ENCODE measurements at places on chromosomes 2 and 18.

DNA sequence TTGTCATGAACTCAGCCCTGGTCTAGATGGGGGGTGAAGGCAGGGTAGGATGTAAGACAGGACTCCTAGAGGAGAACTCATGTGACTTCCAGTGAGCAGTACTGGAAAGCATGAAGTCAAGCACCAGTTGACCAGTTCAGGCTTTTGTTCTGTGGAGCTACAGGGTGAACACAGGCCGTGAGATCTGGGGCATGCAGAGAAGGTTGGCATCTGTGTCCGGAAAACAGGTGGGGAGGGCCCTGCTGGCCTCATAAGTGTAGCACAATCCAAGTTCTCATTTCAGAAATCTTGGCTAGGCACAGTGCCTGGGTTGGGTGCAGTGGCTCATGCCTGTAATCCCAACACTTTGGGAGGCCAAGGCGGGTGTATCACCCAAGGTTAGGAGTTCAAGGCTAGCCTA is 50.9 kb upstream of the SPATS2L start:
- no peak for DNase-seq

- no peak for DNase-seq
Measured at GRCh38 chr2:229137639-229138038, 133.4 kb downstream of the PID1 start.

DNA sequence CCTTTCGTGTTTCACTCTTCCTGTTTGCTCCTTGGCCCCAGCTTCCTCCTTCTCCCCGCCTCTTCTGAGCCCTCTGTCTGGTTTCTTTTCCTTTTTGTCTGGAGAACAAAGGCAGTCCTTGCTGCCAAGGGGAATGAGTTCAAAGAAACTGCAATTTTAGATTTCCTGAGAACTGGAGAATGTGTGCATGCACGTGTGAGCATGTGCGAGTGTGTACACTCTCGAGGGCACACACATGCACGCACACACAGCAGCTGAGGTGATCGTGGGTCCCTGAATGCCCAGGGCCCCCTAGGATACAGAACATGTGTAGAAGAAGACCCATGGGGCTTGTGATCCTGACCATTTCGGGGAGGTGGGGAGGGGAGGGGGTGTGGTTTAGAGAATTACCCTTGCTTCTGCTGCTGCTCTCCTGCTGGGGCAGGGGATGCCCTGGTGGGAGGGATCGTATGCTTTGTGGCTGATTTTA is 151.8 kb downstream of the DYSF start:
- DNase-seq = no peak

DNA sequence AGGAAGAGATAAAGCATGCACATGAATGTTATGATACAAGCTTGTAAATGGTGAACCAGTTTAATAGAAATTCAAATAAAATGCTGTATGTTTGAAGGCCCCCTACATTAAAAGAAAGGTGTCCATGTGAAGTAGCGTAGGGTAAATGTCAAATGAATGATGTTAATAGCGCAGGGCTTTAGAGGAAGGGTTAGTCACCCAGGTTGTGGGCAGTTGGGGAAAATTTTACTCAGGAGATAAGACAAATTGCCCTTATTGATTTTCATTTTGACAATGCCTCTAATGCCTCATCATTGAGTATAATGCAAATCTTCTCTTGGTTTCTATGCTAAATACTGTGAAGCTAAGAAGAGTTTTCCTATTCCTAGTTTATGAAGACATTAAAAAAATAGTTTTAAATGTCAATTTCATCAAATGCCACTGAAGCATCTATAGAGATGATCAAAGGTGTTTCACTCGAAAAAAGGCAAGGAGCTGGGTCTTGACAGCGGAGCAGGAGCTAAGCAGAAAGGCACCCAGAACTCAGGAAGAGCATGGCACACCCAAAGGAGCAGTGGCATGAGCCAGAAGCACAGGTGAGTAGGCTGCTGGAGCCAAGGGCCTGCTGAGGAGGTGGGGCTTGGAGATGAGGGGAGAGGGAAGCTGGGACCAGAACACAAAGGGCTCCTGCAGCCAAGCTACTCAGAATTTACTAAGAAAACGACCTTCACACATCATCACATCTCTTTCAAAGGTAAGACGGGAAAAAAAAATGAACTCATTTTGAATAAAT is 129.3 kb upstream of the ACKR3 start:
- DNase-seq = no peak

GRCh38 chr2:182302174-182302573 is 124.7 kb downstream of the PDE1A start:
- peak; percentile 87 for DNase-seq

DNA sequence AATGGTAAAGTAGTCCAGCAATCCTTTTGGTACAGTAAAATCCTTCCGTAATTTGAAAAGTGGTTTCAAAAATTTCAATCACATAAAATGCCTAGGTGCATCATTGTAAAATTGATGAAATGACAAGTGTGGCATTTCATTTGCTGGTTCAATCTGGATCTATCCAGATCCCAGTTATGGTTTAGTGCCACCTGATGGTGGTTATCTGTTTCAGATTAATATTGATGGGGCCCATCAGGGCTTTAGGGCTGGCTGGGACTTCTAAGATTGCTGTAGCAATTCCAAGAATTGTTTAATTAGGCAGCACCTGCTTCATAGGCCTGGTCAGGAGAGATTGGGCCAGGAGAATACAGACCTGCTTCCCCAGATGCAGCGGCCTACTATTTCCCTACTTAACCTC is 55.5 kb upstream of the PIK3C3 start:
- no peak for DNase-seq

DNA sequence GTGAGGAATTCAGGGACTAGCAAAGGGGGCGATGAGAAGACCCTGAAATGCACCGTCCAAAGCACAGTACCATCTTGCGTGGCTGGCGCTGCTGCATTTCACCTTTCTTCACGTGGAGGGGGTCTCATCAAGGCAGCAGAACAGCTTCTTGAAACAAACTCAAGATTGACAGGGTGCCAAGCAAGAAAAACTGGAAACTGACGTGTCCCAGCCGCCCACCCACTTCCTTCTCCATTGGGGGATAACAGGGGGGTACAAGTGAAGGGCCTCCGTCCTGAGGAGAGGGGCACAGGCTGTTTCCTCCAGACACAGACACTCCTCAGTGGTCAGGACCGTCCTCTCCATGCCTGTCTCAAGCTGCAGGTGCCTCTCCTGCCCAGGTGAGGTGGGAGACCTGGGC is 32.5 kb downstream of the HDAC4 start:
- DNase-seq = no peak

- no peak for DNase-seq
Measured at GRCh38 chr2:30584116-30584515, 137.1 kb downstream of the LCLAT1 start.

- no peak for DNase-seq
Measured at GRCh38 chr18:74436158-74436769, 20.8 kb downstream of the DIPK1C start.

DNA sequence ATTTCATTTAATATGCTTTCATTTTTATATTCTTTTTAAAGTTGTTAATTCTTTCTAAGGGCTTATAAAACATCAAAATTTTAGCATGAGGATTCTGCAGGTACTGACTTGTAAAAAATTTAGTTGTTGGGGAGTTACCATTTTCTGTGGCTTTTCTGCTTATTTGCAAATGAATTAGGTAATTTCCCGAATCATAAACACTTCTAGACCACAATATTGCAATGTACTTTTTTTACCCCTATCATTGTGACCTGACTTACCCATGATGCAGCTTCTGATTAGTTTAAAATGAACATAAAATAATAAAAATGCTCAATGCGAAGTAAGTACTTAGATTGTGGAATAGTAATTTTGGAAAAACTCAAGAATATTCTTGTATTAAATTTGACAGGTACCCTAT is 11.4 kb downstream of the ARL6IP6 start:
- no peak for DNase-seq

DNA sequence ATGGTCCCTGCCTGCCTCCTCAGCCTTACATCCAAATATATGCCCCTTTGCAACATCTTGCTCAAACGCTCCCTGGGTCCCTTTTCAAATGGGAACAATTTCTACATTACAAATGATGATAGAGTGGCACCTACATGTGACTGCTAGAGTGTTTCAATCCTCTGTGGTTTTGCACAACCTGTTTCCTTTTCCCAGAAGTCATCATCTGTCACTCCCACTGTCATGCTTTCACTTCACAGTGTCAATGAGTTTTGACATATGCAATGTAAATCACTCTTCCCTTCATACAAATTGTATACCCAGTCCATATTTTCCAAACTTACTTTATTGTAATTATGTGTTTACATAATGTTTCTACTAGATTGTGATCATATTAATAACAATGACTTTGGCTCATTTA is 887.3 kb downstream of the TDRD15 start:
- no peak for DNase-seq

GRCh38 chr2:203870481-203870880 is 2.9 kb downstream of the CTLA4 start:
- DNase-seq = no peak

- DNase-seq = no peak
Measured at GRCh38 chr18:75638776-75639471, 211.4 kb upstream of the SMIM21 start.

- DNase-seq = no peak
Measured at GRCh38 chr2:39779341-39779851, 338 bp upstream of the THUMPD2 start.

GRCh38 chr2:222360146-222360545 is 61.3 kb upstream of the PAX3 start:
- no peak for DNase-seq

DNA sequence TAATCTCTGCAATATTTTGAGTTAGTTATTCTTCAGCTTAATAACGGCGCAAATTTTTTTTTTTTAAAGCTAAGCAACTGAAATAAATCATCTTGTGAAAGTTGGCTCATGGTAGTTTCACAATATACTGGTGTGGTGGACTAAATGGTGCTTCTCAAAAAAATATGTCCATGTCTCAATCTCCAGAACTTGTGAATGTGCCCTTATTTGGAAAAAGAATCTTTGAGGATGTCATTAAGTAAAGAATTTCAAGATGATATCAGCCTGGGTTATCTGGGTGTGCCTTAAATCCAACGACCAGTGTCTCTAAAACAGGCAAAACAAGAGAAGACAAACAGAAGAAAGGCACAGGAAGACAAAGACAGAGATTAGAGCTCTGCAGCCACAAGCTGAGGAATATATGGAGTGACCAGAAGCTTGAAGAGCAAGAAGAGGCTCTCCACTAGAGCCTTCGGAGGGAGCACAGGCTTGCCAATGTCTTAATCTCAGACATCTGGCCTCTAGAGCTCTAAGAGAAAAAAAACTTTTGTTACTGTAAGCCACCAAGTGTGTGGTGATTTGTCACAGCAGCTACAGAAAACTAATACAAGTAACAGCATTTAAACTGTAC is 71.4 kb downstream of the HNMT start:
- DNase-seq = peak; percentile 24

DNA sequence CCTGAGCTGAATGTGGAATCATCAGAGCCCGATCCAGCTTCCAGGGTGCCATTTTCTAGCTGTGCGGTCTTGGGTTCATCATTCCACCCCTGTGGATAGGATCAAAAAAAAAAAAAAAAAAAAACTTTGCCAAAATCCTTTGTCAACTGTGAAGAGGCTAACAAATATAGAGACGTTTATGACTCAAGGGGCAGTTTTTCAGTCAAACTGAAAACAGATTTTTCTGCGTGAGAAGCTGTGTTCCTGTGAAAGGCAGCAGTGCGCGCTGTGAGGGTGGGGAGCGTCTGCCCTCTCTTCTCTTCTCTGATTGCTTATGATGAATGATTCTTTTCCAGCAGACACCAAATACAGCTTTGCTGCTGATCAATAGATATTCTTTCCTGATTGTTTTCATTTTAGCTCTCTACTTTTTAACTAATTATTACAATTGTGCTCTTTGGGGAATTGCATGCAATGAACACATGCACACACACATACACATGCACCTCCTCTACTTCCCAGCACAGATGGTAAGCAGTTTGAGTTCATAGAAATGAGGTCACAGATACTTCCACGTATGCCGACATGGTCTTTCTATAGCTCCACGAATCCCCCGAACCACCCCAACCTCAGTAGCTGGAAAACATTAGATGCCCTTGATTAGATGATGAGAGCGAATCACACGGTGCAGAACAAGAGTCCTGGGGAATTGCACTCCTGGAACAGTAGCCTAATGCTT is 175.4 kb downstream of the NRP2 start:
- DNase-seq = no peak

- DNase-seq = no peak
Measured at GRCh38 chr18:8366656-8367055, 242.6 kb upstream of the RAB12 start.

DNA sequence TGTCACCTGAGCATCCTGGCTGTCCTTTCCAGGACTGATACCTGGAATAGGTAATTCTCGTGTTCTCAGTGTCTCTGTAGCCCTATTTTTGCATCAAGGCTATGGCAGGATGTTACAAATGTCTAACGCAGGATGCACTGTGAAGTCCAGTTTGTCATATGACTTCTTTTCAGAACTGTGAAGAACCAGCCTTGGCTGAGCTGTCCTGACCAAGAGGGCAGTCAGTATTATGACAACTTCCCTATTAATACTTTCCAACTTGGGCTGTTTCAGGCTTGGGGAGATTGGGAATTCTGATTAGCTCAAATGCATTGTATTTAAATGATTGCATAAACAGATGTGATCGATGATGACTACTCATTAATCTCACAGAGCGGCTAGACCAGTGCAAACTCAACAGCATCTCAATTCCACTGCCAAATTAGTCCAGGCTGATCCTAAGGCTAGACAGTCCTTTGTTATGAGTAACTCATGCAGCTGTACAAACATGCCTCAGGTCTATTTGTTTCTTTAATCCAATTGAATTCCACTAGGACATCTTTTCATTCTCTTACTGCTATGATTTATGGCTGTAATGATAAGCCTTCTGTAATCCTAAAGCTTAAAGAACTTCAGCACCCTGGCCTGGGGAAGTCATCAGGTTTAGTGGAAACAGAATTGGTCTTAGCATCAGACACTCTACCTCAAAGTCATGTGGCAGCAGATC is 331.6 kb downstream of the KCNS3 start:
- peak; percentile 51 for DNase-seq

DNA sequence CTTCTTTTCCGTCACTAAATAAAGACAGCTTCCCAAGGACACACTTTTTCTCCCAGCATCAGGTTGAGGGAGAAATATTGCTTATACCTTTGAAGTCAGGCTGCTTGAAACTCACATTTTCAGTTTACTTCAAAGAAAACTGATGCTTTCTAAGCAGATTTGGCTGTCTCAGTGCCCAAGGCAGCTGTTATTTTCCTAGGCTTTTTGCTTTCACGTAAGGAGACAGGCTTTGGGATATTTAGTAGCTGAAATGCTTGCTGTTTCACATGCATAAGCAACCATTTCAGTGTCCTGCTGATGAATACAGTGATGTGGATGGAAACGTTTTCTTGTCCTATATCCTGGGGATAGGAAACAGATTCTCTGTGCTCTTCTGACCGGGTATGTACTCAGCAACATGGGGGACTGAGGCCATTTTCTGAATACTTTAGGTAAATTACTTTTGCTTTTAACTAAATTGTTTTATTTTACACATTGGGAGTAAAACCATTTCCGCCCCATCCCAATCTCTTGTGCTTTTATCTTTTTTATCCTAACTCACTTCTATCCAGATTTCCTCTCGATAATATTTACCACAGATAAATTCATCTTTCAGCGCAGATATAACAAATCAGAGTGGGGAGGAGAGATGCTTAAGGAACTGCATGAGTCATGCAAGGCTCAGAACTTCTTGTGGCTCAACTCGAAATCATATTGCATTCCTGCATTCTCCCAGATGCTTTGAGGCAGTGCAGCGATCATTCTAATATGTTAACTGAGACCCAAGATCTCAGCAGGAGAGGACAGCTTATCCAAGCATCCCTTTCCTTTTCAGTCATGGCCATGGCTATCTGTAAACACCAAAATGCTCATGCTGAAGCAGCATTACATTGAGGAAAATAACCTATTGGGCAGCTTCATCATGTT is 22.2 kb downstream of the GALR1 start:
- DNase-seq = peak; percentile 17

Data from adipocyte (in vitro differentiated cells).